ENCODE measurements at places on chromosomes 1 and 21.

DNA sequence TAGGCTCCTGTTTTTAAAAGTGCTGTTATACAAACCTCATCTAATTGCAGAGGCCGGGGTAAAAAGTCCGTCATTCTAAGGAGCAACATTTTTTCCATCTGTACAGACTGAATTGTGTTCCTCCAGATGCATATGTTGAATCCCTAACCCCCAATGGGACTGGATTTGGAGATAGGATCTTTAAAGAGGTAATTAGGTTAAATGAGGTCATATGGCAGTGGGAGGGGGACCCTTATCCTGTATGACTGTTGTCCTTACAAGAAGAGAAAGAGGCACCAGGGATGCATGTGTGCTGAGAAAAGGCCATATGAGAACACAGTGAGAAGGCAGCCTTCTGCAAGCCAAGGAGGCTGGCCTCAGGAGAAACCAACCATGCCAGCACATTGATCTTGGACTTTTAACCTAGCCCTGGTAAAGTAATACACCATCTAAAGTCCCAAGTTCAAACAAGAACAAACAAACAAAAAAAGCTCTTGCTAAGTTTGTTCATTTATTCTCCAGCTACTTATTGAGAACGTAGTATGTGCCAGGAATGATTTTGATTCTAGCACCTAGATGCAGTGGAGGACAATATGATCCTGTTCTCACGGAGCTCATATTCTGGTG is 352.4 kb downstream of the NTNG1 start:
- no peak for DNase-seq

DNA sequence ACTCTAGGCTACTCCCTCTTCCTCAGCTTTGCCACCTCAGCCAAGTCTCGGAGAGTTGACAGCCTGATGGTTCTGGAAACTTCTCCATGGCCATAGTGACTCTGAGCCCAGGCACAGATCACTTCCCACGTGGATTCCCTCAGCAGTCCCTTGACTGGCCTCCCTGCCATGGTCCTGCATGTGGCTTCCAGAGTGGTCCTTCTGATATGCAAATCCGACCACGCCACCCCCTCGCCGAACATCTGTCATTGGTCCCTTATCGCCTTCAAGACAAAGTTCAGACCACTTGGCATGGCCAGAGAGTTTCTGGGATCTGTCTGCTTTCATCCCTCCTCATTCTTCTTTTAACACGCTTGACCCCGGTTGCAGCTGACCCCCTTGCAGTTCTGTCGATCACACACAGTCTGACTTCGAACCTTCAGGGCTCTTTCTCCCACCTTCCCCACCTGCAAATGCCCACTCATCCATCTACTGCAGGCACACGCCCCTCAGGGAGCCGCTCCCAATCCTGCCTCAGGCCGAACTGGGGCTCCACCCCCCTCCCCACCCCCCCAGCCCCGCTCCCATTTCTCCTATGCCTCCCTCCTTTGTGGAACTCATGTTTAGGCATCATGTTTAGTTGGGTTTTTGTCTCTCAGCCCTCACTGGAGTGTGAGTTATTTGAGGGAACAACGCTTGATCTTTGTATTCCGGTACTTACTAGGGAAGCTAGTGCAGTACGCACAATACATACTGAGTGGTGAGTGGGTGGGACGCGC is 29.0 kb downstream of the KIAA1614 start:
- no peak for DNase-seq

GRCh38 chr21:45053561-45054226 is 20.7 kb upstream of the ADARB1 start:
- DNase-seq: no peak

DNA sequence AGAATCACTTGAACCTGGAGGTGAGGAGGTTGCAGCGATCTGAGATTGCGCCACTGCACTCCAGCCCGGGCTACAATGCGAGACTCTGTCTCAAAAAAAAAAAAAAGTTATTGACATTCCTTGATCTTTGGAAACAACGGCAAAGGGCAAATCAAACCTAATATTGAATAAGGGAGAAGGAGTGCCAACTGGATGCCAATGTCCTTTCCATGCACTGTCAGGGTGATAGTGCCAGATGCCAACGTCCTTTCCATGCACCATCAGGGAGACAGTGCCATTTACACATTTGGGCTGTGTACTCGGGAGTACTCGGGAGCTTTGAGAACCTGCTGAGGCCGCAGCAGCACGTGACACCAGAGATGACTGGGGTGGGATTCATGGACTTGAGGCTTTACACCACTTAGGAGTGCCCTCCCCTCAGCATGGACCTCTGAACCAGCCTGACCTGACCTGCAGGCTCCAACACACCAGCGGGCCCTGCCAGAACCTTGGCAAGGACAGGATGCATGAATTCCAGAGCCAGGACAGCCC is 34.5 kb upstream of the SOD1 start:
- DNase-seq: no peak

GRCh38 chr1:155504207-155504606 is 58.4 kb downstream of the ASH1L start:
- DNase-seq: no peak

DNA sequence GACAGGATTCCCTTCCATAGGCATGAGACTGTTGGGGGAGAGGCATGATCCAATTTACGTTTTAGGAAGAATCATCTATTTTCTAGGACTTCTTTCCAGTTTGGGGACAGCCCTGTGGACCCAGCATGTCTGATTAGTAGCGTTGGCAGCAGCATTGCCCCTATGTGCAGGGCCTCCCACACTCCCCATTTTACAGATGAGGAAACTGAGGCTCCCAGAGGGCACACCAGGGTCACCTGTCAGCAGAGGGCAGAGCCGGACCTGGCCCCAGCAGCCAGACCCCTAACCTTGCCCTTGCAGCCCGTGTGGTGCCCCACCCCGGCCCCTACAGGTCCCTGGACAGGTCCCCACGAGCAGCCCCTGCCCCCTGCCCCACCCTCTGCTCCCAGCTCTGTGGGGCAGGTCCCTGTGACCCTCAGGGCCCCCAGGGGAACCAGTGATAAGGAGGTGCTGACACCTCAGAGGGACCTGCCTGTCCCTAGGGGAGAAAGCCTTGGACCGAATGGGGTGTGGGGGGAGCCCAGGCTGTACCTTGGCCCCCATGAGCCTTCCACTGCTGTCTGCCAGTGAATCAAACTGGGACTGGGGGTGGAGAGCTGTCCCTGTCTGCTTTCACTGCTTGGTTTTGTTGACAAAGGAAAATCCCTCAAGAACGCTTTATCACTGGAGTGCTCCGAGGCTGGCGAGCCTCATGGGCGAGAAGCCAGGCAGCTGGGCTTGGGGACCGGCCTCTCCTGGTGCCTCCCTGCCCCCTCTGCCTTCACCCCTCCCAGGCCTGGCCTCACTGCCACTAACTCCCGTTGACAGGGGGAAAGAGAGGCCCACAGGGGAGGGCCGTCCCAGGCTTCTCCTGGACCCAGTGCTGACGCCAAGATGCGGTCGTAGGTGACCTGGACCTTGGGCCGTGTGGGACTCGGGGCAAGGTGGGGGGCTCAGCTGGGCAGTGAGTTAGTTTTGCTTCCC is 39.4 kb upstream of the CCDC27 start:
- no peak for DNase-seq

- DNase-seq: no peak
These were observed 212.7 kb downstream of the ZP4 start for GRCh38 chr1:237677979-237678378.

DNA sequence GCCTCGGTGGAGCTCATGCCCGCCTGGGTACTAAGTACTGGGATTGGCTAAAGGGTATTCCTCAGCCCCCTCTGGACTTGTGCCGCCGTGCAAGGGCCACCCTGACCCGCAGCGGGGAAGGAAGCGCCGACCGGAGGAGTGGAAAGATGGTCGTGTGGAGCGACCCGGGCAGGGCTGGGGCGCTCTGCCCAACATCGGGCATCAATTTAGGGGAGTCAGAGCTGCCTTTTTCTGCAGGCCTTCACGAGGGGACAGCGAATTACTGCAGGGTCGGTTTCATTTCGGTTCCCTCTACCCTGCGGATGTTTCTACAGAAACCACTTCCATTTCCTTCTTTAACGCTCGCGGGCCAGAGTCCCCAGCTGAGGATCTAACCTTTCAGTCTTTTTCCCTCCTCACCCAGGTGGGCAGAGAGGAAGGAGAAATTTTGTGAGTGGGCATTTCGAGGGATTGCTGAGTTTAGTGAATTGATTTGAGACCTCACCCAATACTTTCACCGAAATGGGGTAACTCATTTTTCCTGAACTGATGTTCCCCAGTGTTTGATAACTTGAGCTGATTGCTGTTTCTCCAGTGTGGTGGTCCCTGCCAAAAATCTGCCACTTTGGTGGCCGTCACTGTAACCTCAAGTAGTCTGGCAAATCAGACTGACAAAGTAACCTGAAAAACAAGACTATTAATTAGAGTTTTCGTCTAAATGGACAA is 1.1 kb downstream of the TOR1AIP1 start:
- no peak for DNase-seq

- DNase-seq: no peak
These were observed 15.8 kb downstream of the MYOM3 start for GRCh38 chr1:24096009-24096738.

DNA sequence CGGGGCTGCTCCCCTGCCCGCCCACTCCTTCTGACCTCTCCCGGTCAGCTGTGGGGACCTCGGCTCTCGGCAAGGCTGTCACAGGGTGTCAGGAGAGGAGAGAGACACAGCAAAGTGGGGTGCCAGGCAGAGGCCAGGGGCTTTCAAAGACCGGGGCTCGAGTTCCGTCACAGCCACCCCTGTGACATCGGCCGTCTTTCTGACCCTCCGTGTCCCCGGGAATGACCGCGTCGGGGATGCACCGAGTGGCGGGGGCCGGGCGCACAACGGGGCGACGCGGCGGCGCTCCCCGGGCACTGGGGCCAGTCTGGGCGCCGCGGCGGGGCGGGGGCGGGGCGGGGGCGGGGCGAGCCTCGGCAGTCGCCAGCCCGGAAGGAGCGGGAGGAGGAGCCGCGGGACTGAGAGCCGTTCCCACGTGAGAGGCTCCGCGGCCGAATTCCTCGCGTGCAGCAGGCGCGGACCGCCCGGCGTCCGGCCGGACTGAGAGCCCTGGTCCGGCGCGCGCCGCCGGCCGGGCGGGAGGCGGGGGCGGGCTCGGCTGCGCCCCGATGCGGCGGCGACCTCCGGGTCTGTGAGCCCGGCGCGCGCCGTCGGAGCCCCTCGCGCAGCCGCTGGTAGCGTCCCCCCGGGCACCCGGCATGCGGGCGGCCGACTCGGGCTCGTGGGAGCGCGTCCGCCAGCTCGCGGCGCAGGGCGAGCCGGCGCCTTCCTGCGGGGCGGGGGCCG is 229.7 kb upstream of the TMEM51 start:
- DNase-seq: peak; percentile 67

- no peak for DNase-seq
These were observed 13.2 kb upstream of the CDC7 start for GRCh38 chr1:91487469-91487868.

DNA sequence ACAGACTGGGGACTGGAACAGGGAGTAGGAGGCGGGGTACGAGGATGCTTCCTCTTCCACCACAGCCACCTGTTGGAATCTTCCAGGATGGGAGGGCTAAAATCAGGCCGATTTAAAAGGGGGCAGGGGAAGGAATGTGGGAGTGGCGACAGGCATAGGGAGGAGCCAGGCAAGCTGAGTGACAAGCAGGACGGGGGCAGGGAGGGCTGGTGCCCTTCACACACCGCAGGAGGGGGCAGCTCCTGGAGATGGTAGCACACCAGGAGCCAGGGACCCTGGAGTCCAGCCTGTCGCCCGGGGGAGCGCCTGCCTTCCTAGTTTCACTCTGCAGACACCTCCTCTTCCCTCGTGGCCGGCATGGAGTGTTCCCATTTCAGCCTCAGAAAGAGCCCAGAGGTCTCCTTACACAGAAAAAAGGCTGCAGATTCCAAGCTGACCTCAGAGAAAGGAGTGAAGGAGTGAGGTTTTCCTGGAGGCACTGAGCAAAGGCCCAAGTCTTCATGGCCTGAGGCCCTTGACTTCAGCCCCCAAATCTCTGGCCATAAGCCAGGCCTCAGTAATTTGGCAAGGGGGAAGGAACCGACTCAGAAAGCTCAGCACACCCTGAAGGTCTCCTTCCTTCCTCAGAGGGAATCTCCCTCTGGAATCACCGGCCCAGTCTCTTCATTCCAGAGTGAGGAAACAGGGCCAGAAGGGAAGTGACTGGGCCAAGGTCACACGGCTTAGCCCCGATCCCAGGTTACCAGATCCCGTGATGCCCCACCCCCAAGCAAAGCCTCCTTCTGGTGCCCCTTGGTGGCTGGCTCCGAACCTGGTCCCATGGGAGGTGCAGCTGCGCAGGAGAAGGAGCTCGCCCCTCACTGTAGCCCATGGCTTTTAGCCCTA is 8.1 kb downstream of the BLACAT1 start:
- DNase-seq: no peak

DNA sequence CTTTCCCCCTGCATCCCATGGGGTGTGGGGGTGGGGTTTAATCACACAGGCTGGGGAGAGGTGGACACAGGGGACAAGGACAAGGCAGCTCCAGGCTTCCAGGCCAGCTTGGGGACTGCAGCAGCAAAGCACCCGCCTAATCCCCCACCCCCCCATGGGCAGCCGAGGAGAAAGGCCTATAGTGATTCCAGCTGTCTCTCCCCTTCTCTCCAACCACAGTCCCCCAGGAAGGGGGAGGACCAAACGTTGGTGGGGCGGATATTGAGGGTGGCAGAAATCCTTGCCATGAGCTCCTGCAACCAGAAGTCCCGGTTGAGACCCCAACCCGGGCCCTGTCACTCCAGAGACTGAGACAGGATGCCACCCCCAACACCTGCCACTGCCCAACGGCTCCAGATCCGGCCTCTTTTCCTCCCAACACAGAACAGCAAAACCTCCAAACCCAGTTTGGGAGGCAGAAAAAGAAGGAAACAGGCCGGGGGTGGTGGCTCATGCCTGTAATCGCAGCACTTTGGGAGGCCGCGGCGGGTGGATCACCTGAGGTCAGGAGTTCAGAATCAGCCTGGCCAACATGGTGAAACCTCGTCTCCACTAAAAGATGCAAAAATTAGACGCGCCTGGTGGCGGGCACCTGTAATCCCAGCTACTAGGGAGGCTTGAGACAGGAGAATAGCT is 1.7 kb downstream of the EPHA2 start:
- DNase-seq: no peak

DNA sequence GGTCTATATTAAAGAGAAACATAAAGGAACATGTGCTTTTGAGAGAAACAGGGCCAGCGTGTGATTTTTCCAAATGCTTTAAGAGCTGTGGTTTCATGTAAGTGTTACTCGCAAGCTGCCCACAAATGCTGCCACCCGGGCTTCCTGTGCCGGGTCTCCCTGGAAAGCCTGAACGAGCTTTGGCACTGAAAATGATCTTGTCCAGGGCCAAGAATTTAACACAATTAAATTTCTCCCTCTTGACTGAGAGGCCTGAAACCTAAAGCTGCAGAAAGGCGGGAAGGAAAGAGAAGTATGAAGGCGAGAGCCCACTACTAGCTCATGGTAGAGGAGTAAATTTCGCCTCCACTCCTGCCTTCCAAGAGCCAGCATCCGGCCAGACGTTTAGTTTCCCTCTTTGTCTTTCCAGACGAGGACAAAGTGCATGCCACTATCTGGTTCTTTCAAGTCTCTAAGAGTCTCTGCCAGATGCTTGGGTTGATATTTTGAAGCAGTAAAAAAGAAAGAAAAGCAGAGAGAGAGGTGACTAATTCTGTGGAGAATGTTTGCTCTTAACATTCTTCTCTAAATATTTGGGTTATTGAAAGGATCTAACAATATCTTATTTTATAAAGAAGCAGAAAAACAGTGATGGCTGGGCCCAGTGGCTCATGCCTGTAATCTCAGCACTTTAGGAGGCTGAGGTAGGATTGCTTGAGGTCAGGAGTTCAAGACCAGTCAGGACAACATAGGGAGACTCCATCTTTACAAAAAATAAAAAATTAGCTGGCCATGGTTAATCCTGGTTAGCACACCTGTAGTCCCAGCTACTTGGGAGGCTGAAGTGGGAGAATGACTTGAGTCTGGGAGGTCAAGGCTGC is 100.0 kb upstream of the HNRNPU start:
- peak; percentile 71 for DNase-seq

- no peak for DNase-seq
These were observed 161.6 kb downstream of the CHRM3 start for GRCh38 chr1:239547987-239548386.

Measured in fibroblast of gingiva (primary cell).